Endodermal cell (in vitro differentiated cells): ENCODE measurements at places on chromosomes 5 and 9.

- no peak for DNase-seq
Observed at GRCh38 chr5:79821-80220, 12.1 kb upstream of the PLEKHG4B start.

GRCh38 chr5:14901462-14902051 lies 30.0 kb upstream of the ANKH start:
- no peak for DNase-seq

DNA sequence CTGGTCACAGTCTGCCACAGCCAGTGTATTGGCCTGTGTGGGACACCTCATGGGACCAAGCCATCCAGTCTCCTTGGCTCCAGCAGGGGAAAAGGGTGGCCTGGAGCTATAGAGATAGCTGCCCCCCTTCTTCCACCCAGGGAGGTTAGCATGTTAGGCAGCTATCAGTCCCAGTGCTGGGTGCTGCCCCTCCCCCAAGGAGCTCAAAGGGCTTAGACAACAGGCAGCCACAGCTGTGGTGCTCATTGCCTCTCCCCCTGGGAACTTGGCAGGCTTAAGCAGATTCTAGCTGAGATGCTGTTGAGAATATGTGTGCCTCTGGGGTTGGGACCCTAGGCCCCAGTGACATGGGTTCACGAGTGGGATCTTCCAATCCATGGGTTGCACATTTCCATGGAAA lies 226.0 kb upstream of the PTGER4 start:
- no peak for DNase-seq

DNA sequence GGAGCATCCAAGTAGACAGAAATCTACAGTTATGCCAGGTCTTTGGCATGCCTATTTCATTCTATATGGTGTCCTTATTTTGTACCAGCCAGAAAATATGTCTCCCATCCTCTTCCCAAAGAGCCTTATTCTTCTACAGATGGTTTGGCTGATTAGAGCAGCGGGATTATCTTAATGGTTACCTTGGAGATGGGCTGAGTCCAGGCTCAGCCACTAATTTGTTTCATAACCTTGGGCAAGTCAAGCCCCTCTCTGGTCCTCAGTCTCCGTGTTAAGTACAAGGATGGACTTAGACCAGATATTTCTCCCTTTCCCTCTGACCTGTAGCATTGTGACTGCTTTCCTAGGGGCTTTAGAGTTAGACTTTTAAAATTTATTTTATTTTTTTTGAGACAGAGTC lies 11.1 kb upstream of the GLE1 start:
- no peak for DNase-seq

- DNase-seq: no peak
Observed at GRCh38 chr9:33127881-33128280, 39.3 kb downstream of the B4GALT1 start.

DNA sequence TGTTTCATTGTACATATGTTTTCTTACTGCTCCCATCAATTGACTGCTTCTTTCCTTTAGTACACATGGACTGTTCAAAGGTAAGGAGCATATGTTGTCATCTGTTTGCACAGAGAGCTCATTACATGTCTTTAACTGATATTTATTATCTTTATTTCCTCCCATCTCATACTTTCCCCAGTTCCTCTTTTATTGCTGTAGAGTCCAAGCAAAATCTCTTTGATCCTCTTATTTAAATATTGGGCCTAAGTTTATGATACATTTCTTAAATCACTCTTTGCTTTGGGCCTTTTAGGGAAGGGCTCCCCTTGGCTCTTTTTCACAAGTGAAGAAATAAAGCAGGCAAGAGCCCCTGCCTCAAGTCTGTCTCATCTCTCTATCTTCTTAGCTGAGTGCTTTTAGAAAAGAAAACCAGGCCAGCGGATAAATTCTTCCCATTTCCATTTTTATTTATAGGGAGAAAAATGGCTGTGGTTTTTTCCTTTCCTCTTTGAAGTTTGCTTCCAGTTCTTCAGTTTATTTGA lies 152.4 kb downstream of the DOCK2 start:
- no peak for DNase-seq

DNA sequence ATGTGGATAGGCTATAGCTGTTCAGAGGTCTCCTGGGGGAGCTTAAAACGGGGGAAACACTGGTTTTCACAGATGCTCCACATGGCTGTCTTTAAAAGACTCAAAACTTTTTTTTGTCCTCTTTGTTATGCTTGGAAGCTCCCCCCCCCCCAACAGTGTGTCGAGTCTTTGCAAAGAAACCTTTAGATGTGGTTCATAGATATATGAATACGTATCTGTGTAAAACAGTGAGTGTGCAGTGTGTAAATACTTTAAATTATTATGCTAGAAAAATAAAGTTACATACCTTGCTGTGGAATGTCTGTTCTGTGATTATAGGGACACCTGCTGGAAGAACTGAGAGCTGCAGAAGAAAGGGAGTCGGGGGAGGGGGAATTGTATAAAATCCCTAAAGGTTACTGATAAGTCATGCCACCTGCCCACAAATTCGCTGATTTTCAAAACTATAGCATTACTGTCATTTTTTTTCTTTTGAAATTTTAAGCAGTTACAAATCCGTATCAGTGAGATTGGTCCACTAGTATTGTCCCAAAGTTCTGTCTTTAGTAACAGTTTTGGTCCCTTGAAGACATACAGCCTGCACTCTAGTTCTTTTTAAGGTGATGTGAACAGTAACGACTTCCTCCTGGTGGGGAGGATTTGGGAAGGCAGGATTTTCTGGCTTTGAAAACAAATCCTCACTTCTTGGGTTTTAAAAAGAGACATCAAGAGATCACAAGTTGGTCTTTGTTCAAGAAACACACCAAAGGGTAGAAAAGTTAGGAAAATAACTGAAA lies 22.9 kb downstream of the RGMB start:
- DNase-seq: peak; percentile 89

DNA sequence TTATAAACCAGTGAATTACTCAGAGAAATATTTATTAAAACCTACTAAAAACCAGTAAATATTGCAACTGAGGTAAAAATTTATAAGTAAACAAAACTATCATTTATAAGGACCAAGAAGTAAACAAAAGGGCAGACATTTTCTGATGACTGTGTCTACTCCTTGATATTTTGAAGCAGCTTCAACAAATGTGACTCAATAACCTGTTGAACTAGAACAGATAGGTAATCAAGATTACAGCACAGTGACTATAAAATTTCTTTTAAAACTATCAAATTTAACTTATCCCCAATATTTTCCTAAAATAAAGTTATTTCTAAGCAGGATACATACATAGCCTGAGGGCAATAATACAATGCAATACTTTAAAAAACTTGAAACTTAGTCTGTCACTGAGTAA lies 12.8 kb downstream of the ANKRA2 start:
- no peak for DNase-seq

DNA sequence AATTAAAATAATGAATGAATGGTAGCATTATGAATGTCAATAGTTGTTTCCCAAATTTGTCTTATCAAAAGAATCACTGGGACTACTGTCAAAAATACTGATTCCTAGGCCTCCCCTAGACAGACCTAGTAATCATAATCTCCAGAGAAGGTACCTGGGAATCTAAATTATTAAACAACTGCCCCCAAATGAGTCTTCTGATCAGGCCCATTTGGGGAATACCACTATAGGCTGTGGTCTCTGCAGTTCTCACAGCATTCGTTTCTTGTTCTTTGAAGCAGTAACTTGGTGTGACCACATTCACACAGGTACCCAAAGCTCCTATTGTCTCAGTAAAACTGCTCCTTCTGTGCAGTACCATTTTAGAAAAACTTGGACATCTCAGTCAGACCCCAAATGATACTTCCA lies 230.9 kb downstream of the PIK3R1 start:
- DNase-seq: no peak

DNA sequence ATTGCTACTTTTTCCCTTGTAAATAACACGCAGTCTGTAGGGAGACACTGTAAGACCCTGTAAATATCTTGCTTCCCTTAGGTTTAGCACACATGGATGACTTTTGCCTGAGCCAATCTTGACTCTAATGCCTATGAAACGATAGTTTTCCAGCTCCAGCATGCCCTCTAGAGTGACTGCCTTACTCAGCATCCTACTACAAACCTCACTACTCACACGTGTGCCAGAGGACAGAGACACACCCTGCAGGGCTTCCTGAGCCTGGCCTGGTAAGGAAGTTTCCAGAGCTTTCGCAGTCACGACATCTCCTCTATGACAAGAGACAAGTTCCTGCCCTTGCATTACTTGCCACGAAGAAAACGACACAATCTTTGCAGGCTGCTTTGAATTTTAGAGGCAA lies 138.1 kb downstream of the ATPSCKMT start:
- peak; percentile 86 for DNase-seq

- DNase-seq: no peak
Observed at GRCh38 chr5:79133121-79133656, 21.6 kb downstream of the BHMT start.

DNA sequence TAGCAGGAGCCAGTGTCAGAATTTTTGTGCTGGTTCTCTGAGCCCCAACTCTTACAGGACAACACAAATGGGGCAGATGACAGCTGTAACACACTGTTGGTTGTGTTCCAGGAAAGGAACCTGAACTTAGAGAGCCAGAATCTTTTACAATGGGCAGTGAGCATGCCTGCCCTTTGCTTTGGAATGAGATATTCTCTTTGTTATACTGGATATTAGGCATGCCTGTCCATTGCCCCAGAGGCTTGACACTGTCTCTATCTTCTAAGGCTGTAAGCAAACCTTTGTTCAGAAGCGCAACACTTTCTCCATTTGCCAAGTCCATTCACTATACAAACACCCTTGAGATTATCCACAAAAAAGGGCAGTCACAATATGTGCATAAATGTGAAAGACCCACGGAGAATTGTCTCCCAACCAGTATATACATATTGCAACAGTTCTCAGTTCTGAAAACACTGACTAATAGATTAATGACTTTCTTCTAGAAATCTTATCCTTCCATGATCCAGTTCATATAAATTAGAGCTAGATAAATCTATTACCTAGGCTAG lies 26.3 kb upstream of the CEP120 start:
- no peak for DNase-seq

- DNase-seq: no peak
Observed at GRCh38 chr5:129043894-129044293, 50.7 kb upstream of the ISOC1 start.

DNA sequence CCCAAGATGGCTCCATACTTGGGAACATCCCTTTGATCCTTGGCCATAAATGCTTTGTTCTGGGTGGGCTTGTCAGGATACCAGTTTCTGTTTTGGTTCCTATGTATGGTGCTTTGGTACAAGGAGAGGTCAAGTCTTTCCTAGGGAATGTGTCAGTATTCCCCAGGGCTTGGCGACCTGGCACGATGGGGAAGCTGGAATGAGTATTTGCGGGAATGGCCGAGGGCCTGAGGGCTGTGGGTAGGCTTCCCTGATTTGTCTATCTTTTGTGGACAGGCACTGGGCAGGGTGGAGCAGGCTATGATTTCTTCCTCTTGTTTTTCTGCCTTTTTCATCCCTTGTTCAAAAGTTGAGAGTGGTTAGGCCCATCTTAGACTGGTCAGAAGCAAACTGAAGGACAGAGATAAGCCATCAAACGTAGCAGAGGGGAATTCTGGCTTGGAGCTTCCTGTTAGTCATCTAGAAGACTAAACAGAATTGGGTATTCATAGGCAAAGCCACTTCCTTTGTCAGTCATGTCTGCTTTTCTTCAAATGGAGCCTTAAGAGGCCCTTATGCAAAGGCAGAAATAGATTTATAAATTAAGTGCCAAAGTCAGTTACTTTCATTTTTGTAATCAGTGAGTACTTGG lies 13.7 kb downstream of the DOCK2 start:
- no peak for DNase-seq

DNA sequence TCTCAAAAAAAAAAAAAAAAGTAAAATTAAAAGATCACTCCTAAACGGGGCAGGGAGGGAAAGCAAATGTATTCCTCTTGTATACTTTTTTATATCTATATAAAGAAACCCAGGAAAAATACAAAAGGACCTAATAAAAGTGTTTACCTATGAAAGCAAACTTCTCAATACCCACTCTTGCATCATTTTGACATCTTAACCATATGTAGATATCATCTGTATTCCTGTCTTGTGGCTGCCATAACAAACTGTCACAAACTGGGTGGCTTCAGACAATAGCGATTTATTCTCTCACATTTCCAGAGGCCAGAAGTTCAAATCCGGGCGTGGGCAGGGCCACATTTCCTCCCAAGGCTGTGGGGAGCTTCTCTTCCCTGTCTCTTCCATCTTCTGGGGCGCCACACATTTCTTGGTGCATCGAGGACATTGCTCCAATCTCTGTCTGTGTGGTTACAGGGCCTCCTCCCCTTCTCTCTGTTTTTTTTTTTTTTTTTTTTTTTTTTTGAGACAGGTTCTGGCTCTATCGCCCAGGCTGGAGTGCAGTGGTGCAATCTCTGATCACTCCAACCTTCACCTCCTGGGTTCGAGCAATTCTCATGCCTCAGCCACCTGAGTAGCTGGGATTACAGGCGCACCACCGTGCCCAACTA lies 58.4 kb upstream of the IL17B start:
- DNase-seq: no peak

- no peak for DNase-seq
Observed at GRCh38 chr5:151121665-151122064, 35.9 kb downstream of the ANXA6 start.

DNA sequence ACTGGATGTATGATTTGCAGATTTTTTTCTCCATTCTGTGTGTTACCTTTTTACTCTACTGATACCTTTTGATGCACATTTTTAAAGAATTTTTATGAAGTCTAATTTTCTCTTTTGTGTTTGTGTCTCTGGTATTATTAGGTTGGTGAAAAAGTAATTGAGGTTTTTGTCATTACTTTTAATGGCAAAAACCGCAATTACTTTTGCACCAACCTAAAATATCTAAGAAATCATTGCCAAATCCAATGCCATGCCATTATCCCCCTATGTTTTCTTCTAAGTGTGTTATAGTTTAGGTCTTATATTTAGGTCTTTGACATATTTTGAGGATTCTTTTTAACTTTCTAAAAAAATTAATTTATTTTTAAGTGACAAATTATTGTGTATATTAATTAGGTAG lies 43.4 kb upstream of the STARD4 start:
- no peak for DNase-seq

- no peak for DNase-seq
Observed at GRCh38 chr5:147685993-147686392, 96.5 kb downstream of the JAKMIP2 start.
